H9 (cell line): ENCODE measurements at places on chromosomes 13 and 19.

GRCh38 chr13:111115061-111115964 lies at the start of gene ARHGEF7:
Gene ARHGEF7 (plus strand): TSS chr13:111115310. CDS start chr13:111115527, 217 bp downstream.
- DNase-seq: no peak

GRCh38 chr19:10205636-10206035 lies 10.9 kb upstream of the DNMT1 start:
- no peak for DNase-seq

DNA sequence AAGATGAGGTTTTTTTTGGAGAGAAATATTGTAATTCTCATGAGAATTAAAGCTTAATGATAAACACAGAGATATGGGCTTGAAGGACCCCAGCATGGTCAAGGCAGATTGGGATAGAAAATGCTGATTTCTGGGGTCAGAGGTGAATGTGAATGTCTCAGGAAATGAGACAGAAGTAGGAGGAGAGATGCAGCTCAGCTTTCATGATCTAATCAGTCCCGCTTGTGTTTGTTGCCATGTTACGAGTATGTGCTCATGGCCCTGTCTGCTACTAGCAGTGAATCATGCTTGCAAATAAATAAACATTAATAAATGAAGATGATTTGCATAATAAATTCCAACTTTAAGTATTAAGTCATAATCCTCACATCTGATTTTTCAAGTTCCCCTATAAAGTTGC lies 23.0 kb upstream of the NDFIP2 start:
- no peak for DNase-seq

- DNase-seq: no peak
These were observed 240.2 kb downstream of the LHFPL6 start for GRCh38 chr13:39362652-39363381.

DNA sequence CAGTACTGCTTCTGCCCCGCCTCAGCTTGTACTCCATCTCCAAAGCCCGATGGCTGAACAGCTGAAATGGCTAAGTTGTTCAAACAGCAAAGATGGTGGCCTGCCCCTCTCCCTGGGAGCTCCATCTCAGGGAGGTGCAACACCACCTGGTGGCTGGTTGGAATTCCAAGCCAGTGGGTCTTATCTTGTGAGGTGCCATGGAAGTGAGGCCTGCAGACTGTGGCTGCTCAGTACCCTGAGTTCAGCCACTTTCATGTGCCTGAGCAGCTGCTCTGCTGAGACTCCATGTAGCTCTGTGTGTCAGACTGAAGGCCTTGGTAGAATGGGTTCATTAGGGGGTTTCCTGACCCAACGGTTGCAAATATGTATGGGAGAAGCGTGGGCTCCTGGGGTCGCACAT lies 67.3 kb upstream of the SPRY2 start:
- peak; percentile 47 for DNase-seq

GRCh38 chr13:97710797-97711196 lies 242.7 kb upstream of the IPO5 start:
- no peak for DNase-seq

- DNase-seq: peak; percentile 95
These were observed 2.9 kb downstream of the RASIP1 start for GRCh38 chr19:48737360-48737998.

GRCh38 chr13:50766013-50766412 lies 77.5 kb downstream of the DLEU7 start:
- no peak for DNase-seq

DNA sequence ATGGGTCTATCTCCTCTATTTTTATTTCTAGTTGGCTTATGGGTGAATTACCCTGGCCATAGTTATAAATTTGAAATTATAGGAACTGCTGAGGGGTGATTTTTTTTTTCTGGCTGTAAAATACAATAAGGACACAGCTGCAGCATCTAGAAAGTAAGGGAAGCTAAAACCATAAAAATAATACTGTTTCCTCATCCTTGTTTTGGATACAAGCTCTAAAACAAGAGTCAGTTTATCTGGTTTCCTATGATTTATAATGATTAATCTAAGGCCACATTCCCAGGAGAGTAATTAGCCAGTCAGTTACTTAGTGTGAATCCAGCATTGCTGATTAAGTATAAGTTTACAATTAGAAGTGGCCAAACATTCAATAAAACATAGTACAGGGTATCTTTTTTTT lies 219.1 kb upstream of the NBEA start:
- DNase-seq: no peak

DNA sequence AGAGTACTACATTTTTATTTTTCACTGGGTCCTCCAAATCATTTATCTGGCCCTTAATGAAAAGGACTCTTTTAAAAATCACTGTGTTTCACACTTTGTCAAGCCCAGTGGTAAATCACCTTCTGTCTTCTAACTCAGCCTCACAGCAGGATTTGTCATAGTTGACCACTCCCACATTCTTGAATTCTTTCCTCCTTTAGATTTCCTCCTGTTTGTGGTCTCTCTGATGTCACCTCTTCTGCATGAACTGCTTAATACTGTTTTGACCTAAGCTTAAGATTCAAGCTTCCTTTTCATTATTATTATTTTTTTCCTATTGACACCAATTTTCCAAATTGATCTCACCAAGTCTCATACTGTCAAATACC lies 899.8 kb upstream of the MIR17HG start:
- no peak for DNase-seq

- DNase-seq: no peak
These were observed 144.8 kb downstream of the UFM1 start for GRCh38 chr13:38494445-38494844.

GRCh38 chr19:45959517-45960025 lies 14.1 kb downstream of the NOVA2 start:
- no peak for DNase-seq

DNA sequence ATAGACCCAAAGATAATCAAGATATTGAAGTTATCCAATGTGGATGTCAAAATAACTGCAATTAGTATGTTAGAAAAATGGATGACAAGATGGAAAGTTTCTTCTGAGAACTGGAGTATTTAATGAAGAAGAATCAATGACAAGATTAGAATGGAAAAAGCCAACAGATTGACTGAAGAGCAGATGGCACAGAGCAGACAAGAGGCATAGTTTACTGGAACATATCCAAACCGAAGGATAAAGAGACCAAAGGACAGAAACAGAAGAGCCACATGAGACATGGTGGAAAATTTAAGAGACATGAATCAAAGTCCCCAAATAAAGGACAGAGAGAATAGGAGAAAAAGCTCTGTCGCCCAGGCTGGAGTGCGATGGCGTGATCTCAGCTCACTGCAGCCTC lies 89.6 kb upstream of the RXFP2 start:
- DNase-seq: no peak

GRCh38 chr19:15663247-15663646 lies 9.6 kb upstream of the CYP4F12 start:
- no peak for DNase-seq

DNA sequence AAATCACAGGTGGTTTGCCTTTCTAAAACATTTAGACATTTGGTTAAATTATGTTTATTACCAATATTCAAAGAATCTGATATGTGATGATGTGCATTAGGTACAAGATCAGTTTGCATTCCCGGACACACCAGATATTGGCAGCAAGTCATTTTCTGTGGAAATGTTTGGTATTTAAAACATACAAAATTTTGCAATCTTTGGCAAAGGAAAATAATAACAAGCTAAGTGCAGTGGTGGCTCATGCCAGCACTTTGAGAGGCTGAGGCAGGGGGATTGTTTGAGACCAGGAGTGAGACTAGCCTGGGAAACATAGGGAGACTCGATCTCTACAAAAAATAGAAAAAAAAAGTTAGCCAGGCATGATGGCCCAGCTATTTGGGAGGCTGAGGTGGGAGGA lies 29.1 kb upstream of the TSC22D1 start:
- no peak for DNase-seq

GRCh38 chr19:34979819-34980640 lies 16.0 kb upstream of the ZNF792 start:
- DNase-seq: no peak

DNA sequence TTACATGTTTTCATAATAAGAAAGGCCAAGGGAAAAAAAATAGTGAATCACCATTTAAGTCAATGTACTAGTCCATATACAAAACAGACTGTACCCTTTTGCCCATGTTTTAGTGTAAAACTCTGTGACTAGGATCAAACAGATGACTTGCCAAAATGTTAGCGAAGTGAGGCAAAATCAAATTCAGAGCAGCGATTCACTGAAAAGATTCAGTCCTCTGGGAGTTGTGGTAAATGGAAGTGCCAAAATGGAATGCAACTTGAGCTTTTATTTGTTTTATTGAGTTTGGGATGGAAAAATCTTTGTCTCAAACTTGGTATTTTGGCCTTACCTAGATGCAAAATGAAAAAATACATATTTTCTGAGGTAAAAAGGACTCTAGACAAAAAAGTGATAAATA lies 9.1 kb downstream of the CDADC1 start:
- no peak for DNase-seq

GRCh38 chr19:11659612-11660011 lies 62.3 kb downstream of the ZNF627 start:
- no peak for DNase-seq

- no peak for DNase-seq
These were observed 1635.8 kb downstream of the PCDH9 start for GRCh38 chr13:65594298-65594781.

DNA sequence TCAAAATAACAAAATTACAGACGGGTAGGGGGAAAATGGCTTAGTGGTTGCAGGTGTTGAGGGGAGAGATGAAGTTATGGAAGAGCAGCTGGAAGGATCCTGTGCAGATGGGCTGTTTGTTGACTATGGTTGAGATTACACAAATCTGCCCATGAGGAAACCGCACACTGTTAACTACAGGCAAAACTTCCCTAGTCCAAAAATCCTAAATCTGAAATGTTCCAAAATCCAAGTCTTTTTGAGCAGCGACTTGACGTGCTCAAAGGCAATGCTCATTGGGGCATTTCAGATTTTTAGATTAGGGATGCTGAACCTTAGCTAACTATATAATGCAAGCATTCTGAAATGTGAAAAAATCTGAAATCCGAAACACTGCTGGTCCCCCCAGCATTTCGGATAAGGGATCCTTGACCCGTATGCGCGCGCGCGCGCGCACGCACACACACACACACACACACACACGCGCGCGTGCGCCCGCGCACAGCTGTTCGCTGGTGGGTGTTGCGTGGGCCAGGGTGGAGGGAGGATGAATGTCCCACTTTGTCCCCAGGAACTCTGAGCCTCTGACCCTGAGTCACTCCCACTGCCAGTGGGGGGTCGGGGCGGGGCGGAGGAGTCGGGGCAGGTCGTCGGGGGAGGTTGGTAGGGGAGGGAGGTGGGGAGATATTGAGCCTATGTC lies 6.8 kb downstream of the F2RL3 start:
- no peak for DNase-seq

- DNase-seq: no peak
These were observed 31.7 kb downstream of the ARHGAP35 start for GRCh38 chr19:46892252-46893179.

DNA sequence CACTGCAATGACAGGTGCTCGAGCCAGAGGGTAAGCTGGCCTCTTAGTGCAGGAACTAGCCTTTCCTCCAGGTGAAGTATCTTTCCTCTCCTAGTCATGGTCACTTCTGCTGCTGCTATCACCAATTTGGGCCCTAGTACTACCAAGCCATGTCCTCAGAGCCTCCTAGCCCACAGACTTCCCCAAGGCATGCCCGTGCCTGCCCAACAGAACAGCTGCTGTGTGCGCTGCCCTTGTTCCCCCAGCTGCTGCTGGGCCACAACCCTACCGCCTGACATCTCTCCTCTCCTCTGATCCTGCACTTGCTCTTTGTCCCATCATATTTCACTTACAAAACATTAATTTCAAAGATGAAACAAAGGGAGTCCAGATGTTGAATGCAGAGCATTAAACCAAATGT lies 168.5 kb upstream of the FREM2 start:
- DNase-seq: no peak

- peak; percentile 96 for DNase-seq
These were observed 8.6 kb upstream of the HIPK4 start for GRCh38 chr19:40398417-40399131.

GRCh38 chr13:103224804-103225203 lies 158.6 kb upstream of the SLC10A2 start:
- DNase-seq: no peak

DNA sequence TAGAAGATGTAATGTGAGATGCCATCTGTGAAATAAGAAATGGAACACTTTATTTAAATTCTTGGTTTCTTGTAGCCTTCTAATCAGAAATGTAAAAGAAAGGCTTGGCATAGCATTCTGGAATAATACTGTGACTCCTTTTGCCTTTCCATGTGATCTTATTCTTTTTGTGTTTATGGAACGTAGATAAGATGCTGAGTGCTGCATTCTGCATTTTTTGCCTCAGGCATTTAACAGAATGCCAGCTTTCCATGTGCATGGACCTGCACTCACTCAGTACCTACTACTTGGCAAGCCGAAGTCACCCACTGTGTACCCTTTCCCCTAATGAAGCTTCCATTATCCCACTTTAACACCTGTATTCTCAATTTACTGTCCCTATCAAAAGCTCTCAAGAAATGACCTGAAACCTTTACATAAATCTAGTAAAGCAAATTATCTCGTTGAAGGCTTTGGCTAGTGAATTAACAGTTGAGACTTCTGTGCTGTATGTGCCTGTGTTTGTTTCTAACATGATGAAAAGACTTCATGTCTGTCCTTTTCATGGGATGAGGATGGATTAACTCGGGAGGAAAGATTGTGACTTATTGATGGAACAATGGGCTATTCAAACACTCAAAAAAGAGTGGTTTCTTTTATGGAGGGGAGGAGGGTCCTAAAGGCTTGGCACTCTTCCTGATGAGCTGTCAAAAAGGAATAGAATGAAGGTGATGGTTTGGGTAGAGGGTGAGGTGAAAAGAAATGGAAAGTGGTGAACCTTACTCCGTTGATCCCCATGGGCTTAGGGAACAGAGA lies 44.7 kb upstream of the FRY start:
- DNase-seq: no peak

- no peak for DNase-seq
These were observed 441.0 kb downstream of the COG6 start for GRCh38 chr13:40096357-40096901.

GRCh38 chr19:12838182-12838885 lies at the start of gene MAST1:
Gene MAST1 (plus strand): TSS chr19:12838515. CDS start chr19:12838573, 58 bp downstream.
- peak; percentile 65 for DNase-seq

DNA sequence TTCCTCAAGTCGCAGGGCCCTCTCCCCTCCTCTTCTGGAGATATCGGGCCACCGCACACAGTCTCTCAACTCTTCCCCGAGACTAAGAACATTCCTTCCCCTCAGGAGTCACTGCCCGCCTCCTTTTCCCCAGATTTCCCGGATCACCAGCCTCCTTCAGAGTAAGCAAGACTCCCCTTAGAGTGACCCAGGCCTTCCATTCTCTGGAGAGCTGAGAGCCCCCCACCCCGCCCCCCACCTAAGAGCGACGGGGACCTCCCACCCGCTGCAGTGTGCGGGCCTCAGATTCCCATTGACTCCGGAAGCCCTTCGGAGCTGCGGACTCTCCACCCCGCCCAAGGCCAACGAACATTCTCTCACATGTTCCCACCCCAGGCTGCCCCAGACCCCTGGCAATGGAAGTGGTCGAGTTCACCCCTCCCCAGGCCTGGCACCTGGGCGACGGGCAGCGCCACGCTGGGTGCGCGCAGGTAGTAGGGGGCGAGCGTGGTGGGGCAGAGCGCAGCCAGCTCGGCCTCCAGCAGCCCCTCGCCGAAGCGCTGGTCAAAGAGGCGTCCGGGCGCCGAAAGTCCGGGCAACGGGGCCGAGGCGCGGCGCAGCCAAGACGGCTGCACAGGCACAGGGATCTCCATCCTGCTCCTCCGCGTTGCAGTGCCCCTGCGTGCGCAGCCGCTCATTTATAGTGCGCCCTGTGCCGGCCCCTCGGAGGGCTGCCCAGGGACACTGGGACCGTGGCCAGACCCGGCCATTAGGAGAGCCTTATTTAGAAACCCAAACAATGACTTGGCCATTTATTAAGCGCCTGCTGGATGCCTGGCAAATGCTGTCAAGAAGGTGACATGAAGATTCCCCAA lies at the start of gene HSPB6:
Gene HSPB6 (minus strand): TSS at position 653 of the 854 bp plus-strand sequence. CDS start 21 bp downstream, at position 632.
- peak; percentile 54 for DNase-seq

- DNase-seq: no peak
These were observed 655.9 kb upstream of the ARGLU1 start for GRCh38 chr13:107223867-107224266.
